ENCODE measurements at places on chromosomes 3 and 15.

GRCh38 chr15:43134157-43134635 lies 810 bp downstream of the TMEM62 start:
- DNase-seq, result no peak

GRCh38 chr15:31080591-31081014 lies 20.9 kb downstream of the TRPM1 start:
- no peak for DNase-seq

GRCh38 chr3:42194943-42195510 lies 71.0 kb downstream of the CCK start:
- no peak for DNase-seq

DNA sequence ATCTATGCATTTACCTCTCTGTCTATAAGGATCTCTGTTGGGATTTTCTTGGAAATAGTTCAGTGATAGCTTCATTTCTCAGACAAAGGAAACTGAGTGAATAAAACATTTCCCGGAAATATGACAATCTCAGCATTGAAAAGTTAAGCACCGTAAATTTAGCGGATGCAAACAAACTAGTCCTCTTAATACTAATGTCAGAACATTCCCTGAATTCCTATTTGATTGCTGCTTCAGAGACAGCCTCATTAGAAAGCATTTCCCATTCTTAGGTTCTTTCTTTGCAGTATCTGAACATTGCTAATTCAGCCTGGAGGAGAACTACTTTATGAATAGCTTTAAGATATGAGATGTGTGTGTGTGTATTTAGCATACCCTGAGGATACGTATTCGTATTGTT lies 101.3 kb downstream of the NR2F2 start:
- DNase-seq, result no peak

DNA sequence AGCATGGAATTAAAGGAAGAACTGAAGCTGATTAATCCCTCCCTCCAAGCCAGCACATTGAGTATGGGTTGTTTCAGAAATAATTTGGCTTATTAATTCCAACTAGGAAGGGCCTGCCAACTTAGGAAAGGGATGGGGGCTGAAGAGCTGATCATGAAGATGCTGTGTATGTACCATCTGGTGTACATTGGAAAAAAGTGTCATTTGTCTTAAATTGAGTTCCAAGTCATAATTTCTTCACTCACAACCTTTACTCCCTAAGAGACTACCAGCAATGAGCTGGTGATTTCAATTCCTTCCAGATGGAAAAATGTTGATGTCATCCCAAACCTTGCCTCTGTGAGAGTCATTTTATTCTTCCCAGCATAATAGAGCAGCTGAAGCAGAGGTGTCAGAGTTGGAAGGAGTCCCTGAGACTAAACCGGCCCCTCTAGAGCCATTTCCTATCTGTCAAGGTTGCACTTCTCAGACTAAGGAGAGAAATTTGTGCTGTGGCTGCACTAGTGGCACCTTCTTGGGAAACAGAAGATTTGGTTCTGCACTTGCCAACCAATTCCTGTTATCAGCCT lies 79.4 kb downstream of the GTPBP8 start:
- peak; percentile 79 for DNase-seq

DNA sequence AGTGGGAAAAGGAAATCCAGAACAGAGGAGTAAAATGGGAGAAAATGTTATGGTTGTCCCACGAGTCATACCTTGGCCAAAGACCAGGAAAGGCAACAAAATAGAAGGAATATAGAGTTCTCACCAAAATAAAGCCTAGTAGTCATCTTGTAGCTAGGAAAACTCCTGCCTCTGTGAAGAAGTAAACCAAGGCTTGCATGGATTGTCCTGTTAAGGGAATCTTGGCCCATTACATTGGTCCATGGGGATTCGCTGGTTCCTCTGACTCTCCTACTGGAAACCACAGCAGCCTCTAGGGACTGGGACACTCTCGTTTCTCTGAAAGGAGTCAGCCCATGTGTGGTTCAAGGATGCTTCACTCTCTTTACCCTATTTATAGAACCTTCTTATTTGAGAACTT lies 62.9 kb upstream of the FNDC3B start:
- no peak for DNase-seq

- no peak for DNase-seq
Observed at GRCh38 chr15:85415783-85416182, 35.4 kb downstream of the AKAP13 start.

GRCh38 chr3:128781164-128781563 lies 55.2 kb downstream of the RAB7A start:
- no peak for DNase-seq

DNA sequence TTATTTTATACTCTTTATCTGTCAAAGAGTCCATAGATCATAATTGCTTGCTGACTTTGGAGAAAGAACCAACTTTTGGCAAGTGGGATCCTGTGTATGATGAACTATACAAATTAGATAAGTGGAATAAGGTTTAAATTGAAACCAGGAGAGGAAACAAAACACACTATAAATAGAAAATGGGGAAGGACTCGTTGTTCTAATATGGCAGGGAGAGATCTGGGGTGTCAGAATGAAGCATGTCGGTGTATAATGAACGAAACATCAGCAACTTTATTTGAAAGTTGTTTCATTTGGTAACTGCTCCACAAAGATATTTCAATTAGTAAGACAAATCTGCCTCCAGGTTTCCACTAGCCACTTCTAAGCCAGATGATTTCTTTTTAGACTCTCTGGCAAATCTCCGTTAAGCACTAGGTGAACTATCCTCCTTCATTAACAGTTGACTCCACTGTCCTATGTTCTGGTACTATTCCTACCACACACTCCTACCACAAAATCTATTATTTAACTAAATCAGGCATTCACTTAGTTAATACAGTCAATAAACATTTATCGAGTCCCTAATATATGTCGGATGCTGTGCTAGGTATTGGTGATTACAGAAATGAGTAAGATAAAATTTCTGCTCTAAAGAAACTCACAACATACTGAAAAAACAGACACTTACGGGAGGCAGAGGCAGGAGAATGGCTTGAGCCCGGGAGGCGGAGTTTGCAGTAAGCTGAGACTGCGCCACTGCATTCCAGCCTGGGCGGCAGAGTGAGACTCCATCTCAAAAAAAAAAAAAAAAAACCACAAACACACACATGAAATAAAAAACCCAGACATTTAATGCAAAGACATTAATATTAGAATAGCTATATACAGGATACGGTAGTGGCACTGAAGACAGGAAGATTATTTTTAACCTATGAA lies 20.1 kb downstream of the SLC15A2 start:
- DNase-seq, result no peak

DNA sequence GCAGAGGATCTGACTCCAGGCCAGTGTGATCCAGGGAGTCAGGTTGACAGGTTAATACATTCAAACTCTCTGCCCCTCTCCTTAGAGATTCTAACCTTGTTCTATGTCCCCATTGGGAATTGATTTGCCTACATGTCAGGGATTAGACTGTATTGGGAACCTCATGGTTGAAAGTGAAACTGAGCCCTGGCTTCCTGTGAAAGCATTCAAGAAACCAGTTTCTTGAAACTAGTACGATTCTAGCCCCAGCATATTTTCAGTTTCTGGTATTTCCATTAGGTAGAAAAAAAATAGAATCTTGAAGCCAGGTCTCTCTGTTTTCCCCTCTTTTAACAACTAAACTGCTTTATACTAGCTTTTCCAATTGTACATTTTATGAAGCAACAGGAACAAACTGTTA lies 140.4 kb upstream of the ABI3BP start:
- no peak for DNase-seq

DNA sequence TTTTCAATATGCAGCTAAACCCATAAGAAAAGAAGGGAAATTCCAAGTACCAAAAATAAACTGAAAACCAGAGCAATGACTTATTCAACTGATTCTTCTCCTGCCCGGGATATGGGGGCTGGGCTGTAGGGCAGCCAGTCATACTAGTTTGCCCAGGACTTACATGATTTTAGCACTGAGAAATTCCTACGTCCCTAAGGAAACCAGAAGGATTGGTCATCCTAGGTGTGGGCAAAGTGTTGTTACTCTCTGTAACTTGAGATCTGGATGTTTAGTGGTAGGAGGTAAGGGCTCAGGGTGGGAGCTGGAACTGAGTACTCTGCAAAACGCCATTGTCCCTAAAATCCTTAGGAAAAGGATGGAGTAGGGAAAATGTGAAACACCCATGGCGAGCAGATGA lies 1.2 kb upstream of the DAZL start:
- DNase-seq, result no peak

DNA sequence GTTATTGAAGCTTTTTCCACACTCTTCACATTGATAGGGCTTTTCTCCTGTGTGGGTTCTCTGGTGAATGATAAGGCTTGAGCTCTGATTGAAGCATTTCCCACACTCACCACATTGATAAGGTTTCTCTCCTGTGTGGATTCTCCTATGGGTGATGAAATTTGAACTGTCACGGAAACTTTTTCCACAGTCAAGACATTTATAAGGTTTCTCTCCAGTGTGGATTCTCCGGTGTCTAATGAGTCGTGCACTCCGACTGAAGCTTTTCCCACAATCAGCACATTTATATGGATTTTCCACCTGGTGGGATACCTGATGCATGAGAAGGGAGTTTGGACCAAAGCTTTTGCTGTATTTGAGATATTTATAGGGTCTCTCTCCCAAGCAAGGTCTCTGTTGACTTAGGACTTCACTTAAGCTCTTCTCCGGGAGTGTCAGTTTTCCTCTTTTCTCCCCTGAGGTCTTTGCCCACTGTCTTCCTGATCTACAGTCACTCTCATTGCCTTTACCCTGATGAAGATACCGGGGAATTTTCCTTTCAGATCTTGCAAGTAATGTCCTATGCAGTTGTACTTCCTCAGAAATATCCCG lies 9.4 kb downstream of the ZSCAN29 start:
- DNase-seq, result no peak

DNA sequence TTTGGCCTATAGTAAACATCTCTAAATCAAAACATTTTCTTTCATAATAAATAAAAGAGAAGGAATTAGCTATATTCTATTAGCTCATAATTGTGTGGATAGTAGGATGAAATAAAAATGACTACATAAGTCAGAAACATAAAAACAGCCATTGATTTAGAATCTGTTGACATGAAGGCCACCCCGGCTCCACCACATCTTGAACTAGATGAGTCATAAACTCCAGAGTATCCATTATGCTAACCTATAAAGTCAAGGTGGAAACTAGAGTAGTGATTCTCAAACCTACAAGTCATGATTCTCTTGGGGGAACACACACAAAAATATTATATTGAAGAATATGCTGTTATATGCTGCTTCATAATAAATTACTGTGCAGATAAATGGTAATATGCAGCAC lies 831.0 kb downstream of the TUSC7 start:
- DNase-seq, result peak; percentile 44

DNA sequence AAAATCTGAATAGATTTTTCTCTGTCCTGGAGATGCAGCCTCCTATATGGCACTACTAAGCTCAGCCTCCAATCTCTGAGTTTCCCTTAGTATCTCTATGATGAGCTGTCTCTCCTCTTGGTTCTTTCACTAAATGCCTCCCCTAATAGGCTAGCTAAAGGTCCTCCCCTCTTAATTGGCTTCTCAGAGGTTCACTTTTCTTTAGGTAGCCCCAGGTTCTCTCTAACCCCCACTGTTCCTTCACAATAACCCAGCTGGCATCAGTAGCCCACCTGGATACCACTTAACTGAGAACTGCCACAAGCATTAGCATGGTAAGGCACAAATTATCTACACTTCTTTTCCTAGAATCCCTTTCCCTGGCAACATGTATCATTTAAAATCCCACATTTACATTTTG lies 523.2 kb downstream of the IGSF11 start:
- no peak for DNase-seq

DNA sequence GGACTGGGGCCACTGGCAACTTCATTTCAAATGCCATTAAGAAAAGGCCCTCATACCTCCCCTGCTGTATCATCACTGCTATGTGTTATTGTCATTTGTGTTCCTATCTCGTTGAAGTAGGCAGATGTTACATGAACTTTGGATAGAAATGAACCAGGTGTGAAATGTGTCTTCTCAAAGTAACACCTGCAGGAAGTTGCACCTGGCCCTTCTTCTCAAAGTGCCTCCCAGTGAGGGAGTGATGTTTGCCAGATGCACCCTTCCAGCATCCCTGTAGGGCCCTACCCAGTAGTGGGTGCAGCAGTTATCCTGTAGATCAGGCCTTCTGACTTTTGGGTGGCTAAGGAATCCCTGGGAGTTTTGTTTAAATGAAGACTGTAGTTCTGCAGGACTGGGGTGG lies 197.7 kb upstream of the CTNNB1 start:
- no peak for DNase-seq

- no peak for DNase-seq
Observed at GRCh38 chr3:7709376-7710082, 792.1 kb upstream of the LMCD1 start.

- DNase-seq, result no peak
Observed at GRCh38 chr3:123071146-123071545, 4.3 kb downstream of the PDIA5 start.

GRCh38 chr15:71109905-71110304 lies 5.4 kb upstream of the THSD4 start:
- DNase-seq, result no peak

DNA sequence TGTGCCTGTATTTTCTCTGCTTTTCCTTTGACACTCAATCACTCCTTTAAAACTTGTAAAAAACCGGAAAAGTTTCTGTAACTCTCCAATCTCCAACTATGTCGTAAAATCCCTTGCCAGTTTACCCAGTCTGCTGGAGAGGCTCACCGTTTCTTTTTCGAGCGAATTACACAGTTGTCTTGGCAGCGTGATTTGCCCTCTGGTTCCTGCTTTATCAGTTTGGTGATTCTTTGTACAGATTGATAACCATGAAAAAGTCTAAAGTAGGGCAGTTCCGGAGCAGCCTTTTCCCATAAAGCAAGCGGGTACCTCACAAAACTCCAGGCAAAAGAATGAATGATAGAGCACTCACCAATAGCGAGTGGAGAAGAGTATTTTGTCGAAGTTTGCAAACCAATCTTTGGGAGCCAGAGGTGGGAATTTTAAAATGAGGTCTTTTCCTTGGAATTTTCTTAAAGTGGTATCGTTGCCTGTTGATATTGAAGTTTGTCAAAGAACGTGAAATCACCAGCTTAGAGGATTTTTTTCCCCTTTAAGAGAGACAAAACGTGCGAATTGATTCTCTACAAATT lies at the start of gene TTC23:
TTC23 (minus strand) TSS at position 312 of the 572 bp plus-strand sequence. CDS start 20,869 bp downstream, outside the sequence.
- DNase-seq, result peak; percentile 80

DNA sequence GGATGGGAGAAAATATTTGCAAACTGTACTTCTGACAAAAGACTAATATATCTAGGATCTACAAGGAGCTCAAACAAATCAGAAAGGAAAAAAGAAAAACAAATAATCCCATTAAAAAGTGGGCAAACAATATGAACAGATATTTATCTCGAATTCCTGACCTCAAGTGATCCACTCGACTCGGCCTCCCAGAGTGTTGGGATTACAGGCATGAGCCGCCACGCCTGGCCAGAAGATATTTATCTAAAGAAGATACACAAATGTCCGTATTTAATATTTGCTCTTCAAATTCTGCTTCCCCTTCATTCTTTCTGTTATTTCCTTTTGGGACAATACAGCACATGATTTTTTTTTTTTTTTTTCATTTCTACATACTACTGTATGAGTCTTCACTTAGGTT lies 151.7 kb upstream of the GRM7 start:
- no peak for DNase-seq

GRCh38 chr3:127589600-127590281 lies 792 bp downstream of the TPRA1 start:
- DNase-seq, result no peak

All from fibroblast of skin of left quadriceps (primary cell).